ENCODE measurements at places on chromosomes 7 and 10. TPM values are rescaled to one million over a fixed set of nuclear protein-coding genes. Genes with fewer than 3 reads are reported as not detected.

- DNase-seq: no peak
Observed at GRCh38 chr10:114871379-114871778, 49.8 kb downstream of the FHIP2A start.

DNA sequence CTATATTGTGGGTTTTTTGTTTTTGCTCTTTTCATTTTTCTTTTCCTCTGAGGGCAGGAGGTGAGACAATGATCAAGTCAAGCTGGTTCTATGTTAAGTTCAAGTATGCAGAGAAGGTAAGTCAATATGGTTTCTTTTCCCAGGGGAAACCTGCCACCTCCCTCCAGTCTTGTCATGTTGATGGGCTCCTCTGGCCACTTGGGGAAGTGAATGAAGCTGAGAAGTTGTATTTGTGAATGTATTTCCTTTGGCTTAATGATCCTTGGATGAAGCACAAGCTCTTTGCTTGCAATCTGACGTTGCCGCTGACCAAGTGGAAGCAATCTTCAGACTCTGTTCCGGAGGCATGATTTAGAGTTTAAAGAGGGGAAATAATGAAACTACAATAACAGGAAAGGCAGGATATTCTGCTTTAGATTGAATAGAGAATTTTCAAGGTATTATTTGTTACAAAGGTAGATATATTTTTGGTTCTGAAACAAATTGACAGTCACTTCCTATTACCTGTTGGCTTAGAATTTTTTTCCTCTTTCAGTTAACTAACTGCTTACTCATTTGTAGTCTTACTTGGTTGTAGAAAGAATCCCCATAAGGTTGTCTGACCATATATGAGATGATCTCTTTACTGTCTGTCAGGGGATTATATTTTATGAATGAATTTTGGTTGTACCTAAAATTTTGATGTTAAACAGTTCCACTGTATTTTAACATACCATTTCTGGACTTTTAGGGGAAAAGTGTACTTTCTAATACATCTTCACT, 369.6 kb downstream of the AUTS2 start:
- no peak for DNase-seq

DNA sequence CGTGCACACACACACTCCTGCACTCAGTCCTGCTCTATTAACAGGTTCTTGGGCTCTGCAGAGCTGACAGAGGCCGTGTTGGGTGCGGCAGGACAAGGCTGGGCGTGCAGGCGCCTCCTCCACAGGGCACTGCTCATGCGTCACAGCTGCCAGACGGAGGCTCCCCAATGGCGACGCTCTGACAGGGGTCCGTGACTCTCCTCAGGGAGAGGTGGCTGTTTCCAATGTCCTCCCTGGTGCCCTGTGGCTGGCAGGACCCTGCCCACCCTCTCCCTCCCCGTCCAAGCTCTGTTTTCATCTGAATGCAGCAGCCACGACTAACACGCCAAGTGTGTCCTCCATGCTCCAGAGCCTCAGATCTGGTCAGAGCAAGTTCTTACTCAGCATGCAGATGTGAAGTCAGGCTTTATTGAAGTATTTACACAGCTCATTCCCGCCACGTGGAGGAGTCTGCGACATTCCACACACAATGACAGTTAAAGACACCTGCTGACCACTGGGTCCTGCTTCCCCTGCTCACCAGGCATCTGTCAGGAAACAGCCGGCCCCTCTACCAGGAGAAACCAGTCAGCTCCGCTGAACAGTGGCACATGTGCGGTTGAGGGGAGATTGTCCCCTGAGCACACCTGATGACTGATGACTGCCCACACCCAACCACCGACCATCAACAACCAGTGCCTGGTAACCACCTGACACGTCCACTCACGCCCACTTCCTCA, 116.7 kb downstream of the VIPR2 start:
- DNase-seq: no peak

- no peak for DNase-seq
Observed at GRCh38 chr7:113000316-113001020, 86.2 kb downstream of the GPR85 start.

GRCh38 chr10:107583974-107584373, 419.5 kb upstream of the SORCS1 start:
- DNase-seq: no peak

The TFEC gene
- 0.28 TPM for total RNA-seq

- peak; percentile 13 for DNase-seq
Observed at GRCh38 chr7:50603287-50603686, 38.1 kb upstream of the DDC start.

GRCh38 chr7:88771417-88771816, 11.9 kb downstream of the ZNF804B start:
- no peak for DNase-seq

- DNase-seq: no peak
Observed at GRCh38 chr10:108913300-108913699, 1010.0 kb downstream of the XPNPEP1 start.

The LRRC4 gene
- total RNA-seq: 0.75 TPM

DNA sequence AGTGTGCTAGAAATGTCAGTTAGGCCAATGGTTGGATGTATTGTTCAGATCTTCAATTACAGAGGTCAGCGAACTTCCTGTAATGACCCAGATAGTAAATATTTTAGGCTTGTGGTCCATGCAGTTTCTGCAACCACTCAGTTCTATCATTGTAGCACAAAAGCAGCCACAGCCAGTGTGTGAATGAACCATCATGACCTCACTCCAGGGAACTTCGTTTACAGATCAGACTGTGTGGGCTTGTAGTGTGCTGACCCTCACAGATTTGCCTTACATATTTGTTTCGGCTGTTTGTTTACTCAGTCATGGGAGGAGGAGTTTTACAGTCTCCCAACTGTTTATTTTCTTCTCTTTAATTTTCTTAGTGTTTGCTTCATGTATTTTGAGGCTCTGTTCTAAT, 55.4 kb downstream of the LANCL2 start:
- no peak for DNase-seq
